ENCODE measurements at places on chromosomes 2 and 18.

DNA sequence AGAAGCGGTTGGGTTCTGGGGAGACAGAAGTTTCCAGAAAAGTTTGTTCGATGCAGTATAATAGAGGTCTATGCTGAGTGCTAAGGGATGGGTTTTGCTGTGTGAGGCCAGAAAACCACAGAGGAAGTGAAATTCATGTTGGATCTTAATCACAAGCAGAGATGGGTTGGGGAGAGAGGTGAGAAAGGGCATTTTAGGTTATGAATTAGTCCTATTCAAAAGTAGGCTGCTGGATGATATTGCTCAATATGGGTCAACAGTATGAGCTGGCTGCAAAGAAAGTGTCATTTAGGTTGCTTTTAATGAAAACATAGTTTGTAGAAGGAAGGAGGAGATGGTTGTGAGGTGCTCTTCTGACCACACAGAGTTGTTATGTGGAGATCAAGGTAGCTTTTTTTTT is 118.8 kb upstream of the LHCGR start:
- no peak for ATAC-seq

GRCh38 chr18:46356278-46357033 is 252.3 kb downstream of the HAUS1 start:
- ATAC-seq, result no peak

GRCh38 chr18:2826581-2826980 is 20.2 kb upstream of the EMILIN2 start:
- ATAC-seq, result no peak

GRCh38 chr2:241957276-241957675 is 87.7 kb downstream of the RTP5 start:
- no peak for ATAC-seq

DNA sequence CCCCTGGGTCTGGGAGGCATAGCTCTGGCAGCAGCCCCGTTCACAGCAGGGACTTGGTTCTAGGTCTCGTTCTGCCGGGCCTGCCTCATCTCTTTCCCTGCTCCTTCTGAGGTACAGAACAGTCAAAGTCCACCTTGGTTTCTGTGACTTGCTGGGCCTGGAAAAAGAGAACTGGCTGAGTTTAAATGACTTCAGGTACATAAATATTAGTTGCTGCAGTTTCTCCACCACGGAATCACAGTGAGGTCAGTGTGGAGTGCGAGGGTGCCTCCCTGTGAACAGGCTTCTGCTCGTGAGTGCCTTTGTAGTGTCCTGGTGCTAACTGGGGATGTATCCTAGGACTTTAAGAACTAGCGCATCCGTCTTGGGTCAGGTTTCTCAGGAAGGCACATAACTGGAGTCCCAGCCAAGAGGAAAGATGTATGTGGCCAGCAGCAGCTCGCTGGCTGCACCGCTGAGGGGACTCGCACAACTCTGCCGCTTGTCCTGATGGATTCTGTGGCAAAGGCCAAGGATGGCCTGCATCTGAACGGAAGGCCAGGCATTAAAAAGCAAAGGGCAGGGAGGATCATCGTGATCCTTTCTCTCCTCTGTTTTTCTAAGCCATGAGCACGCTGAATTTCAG is 188.6 kb downstream of the SH3RF3 start:
- ATAC-seq, result no peak

DNA sequence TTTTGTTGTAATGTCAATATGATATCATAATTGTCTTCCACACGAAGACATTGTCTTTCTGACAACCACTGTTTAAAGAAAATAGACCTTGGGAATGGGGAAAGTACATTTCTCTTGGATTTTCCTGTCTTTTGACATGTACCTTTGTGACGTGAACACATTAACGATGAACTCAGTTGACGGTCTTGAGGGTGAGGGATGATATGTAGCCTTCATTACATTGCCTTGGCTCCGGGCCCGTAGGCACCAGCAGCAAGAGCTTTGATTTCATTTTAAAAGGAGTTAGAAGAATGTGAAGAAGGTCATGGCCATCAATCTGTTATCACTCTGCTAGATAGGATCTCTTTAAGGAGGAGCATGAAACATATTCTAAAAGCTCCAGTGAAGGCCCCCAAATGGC is 80.9 kb downstream of the LYPD6B start:
- peak; percentile 19 for ATAC-seq

DNA sequence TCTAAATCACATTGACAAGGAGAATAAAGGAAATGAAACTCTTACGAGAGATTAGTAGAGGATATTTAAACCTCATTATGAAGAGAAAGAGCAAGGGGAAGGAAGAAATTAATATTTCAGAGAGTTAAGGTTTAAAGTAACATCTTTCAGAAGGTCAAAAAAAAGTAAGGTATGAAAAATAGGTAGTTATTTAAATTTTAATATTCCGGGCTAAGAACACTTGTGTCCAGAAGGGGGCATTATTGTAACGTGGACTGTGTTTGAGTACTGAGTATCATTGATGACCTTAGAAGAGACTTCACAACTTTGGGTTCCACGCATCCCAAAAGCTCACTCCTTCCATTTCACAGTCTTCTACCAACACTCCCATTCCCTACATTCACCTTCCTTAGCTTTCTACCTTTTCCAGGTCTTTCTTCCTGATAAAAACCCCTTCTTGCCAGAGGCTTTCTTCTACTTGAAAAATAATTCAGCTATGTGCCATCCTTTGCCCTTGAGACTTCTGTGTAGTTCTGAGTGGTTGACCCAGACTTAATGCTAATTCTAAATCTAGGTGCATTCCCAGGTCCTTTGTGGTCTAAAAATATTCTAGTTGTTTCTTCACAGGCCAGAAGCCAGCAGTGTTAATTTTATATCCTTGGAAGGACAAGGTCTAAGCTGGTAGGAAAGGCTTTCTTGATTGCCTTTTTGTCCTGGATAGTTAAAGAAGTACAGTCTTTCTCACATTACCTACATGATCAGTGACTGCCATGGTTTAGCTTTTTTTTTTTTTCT is 16.5 kb downstream of the DYNC1I2 start:
- ATAC-seq, result peak; percentile 73

- peak; percentile 83 for ATAC-seq
Measured at GRCh38 chr2:37570773-37571586, 100.5 kb downstream of the CDC42EP3 start.

- peak; percentile 70 for ATAC-seq
Measured at GRCh38 chr2:157692768-157693167, 64.1 kb upstream of the ACVR1C start.

GRCh38 chr2:195044801-195045200 is 612.2 kb upstream of the SLC39A10 start:
- no peak for ATAC-seq

- no peak for ATAC-seq
Measured at GRCh38 chr2:74501335-74502071, 2.1 kb upstream of the LBX2 start.

- no peak for ATAC-seq
Measured at GRCh38 chr2:218986148-218986761, 1.3 kb upstream of the FEV start.

DNA sequence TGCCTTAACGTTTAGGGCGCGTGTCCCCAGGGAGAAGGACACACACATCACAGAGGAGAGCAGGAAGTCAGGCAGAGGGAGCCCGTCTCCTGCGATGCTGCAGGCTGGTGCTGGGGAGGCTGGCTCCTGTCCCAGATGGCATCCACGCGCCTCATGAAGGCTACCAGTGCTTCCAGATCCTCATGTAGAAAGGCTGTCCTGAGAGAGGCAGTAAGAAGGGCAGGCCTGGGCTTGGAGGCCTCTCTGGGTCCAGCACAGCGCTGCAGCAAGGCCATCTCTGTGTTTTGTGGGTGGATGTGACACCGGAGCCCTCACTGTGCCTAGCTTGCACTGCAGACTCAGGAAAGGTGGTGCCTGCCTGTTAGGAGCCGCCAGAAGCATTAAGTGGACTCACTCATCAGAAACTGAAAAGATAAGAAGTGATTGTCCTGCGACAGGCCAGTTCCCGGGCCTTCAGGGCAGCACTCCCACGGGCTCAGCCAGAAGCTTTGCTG is 62.7 kb downstream of the FAM168B start:
- ATAC-seq, result peak; percentile 51

GRCh38 chr2:166411473-166412230 is 35.9 kb upstream of the SCN9A start:
- ATAC-seq, result peak; percentile 91

- no peak for ATAC-seq
Measured at GRCh38 chr18:42289526-42289925, 334.5 kb downstream of the PIK3C3 start.

DNA sequence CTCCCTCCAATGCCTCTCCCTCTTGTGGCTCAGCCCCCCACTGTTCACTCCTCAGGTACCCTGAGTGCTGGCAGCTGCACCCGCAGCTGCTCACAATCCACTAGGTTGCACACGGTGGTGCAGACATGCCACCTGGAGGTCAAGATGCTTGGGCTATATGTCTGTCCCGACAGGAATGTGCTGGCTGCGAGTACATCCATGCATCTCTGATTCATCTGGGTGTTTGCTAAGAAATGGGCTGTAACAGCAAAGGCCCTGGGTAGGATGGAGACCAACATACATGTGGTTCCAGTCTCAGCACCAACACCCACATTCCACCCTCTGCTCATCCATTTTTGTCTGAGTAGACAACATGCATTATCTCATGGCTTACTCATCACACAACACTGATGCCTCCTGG is 31.3 kb downstream of the ANKMY1 start:
- ATAC-seq, result no peak

DNA sequence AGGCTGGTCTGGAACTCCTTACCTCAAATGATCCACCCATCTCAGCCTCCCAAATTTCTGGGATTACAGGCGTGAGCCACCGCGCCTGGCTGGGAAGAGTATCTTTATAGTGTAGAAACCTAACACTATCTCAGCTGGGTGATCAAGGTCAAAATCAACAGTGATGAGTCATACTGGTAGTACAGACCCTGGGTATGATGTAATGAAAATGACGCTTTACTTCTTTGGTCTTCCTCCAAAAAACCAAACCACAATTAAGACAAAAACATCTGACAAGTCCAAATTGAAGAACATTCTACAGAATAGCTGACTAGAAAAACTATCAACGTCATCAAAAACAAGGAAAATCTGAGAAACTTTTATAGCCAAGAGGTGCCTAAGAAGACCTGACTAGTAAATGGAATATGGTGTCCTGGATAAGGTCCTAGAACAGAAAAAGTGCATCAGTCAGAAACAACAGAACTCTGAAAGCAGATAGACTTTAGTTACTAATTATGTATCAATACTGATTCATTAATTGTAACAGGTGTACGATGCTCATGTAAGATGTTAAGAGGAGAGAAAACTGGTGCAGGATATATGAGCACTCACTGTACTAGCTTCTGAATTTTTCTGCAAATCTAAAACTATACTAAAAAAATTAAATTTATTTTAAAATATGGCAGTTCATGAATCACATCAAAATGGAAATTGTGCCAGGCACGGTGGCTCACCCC is 25.4 kb downstream of the PDCL3 start:
- ATAC-seq, result peak; percentile 60

DNA sequence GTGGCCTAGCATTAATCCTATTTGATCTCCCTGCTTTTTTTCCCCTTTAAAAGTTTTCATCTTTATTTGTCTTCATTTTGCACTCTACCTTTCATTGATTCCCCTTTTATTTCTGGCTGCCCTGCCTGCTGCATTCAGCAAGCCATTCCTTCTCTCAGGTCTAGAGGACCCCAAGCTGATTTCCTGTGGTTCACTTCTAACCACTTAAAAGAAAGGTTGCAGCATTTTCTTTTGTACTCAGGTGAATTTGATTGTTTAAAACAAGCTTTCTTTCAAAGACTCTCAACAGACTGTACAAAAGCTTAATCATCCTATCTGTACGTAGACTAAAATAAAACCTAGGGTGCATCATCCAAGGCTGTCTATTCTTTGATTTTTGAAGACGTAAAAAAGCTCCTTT is 160.3 kb downstream of the CSRNP3 start:
- no peak for ATAC-seq

- no peak for ATAC-seq
Measured at GRCh38 chr2:48693645-48694044, 61.9 kb downstream of the LHCGR start.

DNA sequence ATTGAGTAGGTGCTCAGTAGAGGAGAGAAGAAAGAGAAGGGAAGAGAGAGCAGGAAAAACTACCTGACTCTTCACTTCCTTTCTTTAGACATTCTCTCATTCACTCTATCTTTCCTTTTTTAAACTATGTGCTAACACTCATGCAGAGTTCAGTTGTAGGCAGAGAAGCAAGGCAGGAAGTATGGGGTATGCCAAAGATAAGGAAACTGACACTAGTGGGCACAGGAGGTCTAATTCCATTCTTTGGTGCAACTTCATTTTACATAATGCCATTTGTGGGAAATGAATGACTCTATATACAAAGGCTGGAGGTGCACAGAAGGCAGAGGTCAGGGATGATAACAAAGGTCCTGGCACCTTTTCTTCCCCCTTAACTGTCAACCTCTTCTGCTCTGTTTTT is 35.1 kb upstream of the ACVR1 start:
- ATAC-seq, result no peak

- no peak for ATAC-seq
Measured at GRCh38 chr2:199851501-199851810, 464 bp upstream of the FTCDNL1 start.

- peak; percentile 60 for ATAC-seq
Measured at GRCh38 chr2:170236680-170237047, 58.7 kb downstream of the MYO3B start.

DNA sequence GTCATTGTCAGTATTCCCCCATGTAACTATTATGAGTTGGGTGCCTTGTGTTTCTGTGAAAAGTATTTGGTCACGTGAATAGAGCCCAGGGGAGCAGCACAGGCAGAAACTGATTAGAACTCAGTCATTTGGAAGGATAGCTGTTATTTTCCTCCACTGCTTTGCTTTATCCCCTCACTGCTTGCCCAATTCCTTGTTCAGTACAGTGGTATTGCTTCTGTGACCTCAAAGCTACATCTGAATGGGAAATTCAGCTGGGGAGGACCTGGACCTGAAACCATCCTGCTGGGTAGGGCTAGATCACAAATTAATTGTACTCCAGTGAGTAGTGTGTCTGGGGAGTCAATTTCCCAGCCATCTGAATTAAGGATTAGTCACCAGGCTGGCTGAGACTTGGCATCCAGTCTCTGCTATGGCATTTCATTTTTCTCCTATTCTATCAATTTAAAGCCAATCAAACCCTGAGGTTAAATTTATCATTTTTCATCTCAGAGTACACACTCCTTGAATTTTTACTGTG is 1231.6 kb upstream of the GYPC start:
- ATAC-seq, result no peak

DNA sequence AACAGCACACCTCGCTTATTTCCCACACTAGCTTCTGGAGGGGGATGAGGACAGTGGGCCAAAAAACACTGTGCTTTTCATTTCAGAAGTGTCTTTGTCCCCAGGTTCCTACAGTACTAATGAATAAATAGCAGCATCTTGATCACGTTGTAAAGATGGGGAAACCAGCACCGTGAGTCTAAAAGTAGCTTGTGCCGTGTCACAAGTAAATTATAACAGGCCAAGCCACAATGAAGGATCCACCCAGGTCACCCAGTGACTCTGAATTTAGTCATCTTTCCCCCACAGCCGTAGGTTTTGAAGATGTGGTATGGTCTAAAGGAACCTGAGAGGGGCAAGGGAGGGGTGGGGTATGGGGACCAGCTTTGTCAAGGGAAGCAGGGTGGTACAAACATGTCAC is 8.8 kb downstream of the FZD7 start:
- no peak for ATAC-seq

DNA sequence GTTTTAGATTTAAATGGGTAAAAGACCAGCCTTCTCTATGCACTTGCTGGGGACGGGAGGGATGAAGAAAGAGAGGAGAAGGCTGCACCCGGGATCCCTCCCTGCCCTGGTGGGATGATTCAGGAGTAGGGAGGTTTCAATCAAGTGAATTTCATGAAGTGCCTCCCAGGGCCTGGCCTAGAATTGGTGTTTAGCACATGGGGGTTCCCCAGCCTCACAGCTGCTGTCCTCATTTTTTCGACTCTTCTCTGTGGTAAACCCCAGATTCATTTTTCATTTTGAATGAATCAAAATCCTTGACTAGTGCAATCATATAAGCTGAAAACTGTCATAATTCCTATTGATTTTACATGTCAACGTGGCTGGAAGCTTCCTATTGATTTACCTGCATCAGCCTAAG is 81.1 kb downstream of the LPIN1 start:
- ATAC-seq, result no peak
